Vagina (tissue), 2 donors: ENCODE measurements at places on chromosomes 7 and 10.

GRCh38 chr7:94109556-94109955 lies 105.4 kb upstream of the BET1 start:
- DNase-seq = no peak

DNA sequence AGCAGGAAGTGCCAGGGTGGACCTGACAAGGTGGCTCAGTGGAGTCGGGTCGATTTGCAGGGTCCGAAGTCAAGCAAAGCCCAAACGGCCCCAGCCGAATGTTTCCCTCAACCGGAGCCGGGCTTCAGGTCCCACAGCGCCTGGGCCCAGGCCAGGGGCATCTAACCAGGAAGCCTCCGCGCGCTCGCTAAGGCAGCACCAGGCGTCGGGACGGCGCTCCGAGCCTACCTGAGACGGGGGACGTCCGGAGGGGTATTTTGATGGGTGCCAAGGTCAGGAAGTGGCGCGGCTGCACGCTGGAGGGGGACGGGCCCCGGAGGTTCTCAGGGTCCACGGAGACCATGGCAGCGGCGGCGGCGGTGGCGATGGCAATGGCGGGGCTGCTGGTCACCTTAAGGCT lies 51.5 kb downstream of the TCERG1L start:
- no peak for DNase-seq

GRCh38 chr7:47373871-47374451 lies 207.9 kb downstream of the TNS3 start:
- no peak for DNase-seq

DNA sequence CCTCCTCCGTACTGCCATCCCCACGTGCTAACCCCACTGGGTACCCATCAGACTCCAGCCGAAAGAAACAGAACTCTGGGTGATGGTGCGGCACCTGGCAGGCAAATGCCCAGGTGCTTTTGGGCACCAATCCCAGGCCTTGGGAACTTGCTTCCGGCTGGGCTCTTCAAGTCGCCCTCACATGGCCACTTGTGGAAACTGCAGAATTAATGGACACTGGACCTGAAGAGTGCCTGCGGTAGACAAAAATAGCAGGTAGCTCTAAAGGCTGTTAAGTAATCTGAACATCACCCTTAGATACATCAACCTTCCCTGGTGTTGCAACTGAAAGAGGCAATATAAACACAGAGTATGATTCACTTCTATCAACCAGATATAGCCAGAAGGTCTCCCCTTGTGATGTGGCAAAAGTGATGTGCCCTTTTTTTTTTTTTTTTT lies 644.4 kb downstream of the GRM8 start:
- no peak for DNase-seq

- DNase-seq = no peak
Observed at GRCh38 chr10:127801302-127801701, 64.3 kb downstream of the FOXI2 start.

DNA sequence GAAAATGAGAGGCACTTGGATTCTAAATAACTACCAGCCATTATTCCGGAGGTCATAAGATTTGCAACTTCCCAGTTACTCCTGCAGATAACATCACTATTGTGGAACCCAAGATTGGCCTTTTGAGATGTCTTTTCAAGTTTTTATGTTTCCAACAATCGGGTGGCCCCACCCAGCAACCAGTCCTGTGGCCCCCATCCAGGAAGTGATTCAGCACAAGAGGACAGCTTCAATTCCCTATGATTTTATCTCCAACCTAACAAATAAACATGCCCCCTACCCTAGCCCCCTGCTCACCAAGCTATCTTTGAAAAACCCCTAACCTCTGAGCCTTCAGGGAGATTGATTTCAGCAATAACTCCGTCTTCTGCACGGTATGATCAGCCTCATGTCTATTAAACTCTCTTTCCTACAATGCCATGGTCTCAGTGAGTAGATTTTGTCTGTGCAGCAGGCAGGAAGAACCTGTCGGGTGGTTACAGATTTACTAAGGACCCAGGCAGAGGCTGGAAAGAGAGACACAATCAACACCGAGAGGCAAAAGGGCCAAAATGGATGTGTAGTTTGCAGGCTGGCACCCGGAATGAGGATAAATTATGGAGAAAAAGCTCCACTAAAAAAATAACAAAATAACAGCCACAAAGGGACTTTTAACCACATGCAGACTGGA lies 83.9 kb upstream of the UNC5B start:
- DNase-seq = peak; percentile 67

- no peak for DNase-seq
Observed at GRCh38 chr7:106100863-106101629, 11.1 kb downstream of the SYPL1 start.

- no peak for DNase-seq
Observed at GRCh38 chr10:97537186-97537869, 35.3 kb upstream of the ANKRD2 start.

DNA sequence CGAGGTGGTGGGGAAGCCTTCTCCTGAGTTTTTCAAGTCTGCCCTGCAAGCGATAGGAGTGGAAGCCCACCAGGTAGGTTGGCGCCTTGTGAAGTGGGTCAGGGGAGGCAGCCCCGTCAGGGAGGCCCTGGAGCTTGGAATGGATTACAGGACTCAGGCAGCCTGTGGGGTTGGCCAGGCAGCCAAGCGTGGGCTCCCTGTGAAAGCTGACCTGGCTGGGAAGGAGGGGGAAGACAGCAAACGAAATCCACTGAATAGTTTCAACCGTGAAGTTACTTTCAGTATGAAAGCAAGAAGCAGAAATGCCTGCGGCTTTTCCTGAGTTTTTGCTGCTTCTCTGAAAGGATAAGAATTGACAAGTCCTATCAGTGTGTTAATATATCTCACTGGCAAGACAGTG lies 36.4 kb downstream of the LHPP start:
- no peak for DNase-seq
